GM12878 (cell line): ENCODE measurements at places on chromosomes 6 and 20.

GRCh38 chr6:13474360-13474759 is 13.0 kb downstream of the GFOD1 start:
- DNase-seq: no peak

DNA sequence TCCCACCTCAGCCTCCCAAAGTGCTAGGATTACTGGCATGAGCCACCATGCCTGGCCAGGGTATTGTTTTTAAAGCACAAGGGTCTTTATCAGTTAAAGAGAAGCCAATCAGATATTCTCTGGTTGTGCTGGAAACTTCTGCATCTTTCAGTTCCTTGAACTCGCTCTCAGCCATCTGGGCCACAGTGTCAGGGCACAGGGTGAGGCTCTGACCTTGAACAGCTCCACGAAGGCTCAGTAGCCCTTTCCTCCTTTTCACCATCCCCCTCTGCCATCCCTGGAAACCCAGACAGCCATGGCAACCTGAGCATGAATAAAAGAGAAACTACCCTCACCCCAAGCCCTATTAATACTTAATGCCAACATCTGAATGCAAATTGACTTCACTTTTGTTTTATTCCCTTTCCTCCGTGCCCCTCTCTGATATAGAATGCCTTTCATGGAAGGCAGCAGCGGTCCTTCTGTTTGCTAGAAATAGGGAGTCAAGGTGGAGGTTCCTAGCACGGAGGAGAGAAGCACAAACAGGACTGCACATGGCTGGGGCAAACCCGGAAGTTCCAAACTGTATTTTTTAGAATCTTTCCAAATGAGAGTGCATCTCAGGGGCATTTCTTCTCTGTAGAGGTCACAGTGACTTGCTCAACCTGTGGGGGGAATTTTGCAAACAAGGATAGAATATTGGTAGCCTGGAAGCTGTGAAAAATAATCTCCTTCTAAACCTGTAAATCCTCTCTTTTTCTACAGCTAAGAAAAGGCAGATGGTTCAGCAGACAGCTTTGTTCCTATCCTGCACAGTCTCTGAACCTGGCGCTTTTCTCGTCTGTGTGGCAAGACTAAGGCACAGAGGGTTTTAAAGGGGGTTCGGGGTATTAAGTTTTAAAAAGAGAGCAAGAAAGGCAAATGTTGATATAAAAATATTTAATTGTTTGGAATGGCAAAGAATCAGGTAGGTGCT is 176.4 kb upstream of the RREB1 start:
- peak; percentile 15 for DNase-seq

GRCh38 chr20:50438986-50439407 is 71.2 kb upstream of the PTPN1 start:
- DNase-seq: no peak

DNA sequence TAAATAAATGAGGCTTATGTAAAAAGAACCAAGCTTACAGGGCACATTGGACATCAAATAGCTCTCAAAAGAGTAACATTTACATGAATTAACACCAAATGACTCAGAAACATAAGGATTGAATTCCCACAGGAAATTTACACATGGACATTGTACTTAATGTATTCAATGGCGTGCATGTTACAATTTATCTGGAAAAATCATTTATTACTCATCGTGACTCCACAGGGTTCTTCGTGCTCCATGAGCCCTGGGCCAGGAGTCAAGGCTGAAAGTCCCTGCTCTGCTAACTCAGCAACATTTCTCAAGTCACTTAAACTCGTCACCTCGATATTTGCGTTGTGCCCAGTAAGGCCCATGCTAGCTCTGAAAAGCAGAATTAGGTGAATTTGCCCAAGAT is 158.5 kb downstream of the PHACTR1 start:
- no peak for DNase-seq

DNA sequence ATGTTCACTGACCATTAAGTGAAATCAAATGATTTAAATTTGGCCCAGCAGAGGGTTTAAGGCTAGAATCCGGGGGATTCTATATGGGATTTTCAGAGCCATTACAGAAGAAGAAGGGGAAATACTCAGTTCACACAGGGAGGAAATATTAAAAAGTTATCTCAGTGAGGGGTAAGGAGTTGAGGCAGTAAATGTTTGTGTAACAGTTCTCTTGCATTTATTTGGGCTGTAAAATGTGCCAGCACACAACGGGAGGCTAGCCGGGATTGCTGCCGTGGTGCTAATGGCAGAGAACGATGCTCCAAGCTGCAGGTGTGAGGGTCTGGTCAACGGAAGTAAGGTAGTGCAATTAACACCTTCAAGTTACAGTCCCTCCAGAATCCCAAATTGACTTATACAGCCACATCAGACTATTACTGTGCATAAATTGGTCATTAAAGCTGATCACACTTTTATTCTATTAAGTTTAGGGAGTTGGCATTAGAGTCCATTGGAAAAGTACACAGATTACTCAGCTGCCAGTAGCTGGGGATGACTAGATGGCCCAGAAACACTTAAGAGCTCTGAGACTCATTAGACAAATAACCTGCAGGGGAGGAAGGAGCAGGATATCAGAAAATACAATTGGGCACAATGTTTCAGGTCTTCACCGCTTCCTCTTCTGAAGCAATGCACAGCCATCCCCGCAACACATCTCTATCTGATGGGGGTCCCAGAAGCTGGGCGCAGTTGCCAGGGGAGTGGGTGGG is 31.3 kb downstream of the PPP1R3G start:
- DNase-seq: no peak

GRCh38 chr20:4303136-4303535 is 287.8 kb upstream of the RNF24 start:
- DNase-seq: no peak

- no peak for DNase-seq
Measured at GRCh38 chr20:44576297-44576696, 6.1 kb upstream of the PKIG start.

DNA sequence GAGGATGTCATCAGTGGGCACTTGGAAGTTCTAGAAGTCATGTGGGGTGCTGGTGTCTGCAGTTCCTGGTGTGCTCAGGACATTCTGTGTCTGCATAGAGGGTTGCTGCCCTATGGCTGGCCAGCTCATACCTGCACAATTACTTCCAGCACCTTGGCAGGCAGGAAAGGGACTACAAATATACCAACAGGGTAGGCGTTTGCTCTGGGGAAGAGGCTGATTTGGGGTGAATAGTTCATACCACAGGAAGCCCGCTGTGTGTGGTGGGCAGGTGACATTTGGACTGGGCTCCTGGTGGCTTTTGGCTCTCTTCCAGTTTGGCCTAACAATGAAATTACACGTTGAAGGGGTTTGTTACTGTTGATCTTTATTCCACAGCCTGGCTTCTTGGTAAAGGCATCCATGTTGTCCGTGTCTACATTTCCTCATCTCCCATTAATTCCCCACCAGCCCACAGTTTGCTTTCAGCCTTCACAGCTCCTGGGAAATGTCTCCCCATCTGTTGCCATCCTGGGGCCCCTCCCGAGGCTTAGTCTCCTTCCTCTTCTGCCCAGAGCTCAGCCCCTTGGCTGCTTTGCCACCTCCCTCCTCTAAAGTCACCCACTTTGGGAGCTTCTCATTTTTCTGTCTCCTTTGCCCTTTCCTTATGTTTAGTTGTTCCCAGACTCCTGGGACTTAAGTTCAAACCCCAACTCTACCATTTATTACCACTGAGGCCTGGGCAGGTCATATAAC is 88.1 kb downstream of the RSPH3 start:
- DNase-seq: peak; percentile 30

DNA sequence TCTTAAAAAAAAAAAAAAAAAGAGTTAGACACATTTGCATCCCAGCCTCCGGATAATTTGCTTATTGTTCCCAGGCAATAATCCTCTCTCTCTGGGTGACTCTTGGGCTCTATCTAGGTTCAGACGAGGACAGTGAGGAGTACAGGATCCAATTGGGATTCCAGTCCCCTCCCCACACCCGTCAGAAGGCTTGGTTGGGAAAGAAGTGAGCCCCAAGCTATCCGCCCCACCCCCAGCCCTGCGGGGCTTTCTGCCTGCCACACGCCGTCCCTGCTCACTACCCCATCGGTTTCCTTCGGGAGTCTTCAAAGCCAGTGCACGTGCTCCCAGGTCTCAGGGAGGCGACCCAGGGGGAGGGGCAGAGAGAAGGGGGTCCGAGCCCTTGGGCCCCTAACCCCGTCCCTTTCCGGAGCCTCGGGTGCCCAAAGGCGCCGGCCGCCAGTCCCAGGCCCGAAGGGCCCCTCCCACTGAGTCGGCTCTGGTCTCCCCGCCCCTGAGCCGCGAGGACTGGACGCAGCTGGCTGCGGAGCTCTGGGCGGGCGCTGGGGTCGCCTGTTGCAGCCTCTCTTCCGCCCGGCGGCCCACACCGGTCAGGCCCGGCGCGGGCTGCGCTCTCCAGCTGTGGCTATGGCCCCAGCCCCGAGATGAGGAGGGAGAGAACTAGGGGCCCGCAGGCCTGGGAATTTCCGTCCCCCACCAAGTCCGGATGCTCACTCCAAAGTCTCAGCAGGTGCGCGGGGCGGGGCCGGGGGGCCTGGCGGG is 2.5 kb downstream of the MYMX start:
- DNase-seq: no peak

DNA sequence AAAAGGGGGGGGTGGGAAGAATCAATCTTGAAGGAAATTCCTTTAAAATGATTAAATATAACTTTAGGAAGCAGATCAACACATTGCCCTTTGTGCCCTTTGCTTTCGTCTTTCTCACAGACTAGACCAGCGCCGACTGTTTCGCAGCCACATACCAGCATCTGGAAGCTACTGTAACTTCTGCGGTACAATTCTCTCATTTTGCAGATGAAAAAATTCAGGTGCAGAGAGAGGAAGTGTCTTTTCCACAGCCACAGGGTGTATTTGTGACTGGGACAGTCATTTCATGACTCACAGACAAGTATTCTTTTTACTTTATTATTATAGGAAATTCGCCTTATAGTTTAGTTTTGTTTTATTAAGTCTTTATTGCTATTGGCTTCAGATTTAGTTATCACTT is 84.2 kb downstream of the UST start:
- no peak for DNase-seq

DNA sequence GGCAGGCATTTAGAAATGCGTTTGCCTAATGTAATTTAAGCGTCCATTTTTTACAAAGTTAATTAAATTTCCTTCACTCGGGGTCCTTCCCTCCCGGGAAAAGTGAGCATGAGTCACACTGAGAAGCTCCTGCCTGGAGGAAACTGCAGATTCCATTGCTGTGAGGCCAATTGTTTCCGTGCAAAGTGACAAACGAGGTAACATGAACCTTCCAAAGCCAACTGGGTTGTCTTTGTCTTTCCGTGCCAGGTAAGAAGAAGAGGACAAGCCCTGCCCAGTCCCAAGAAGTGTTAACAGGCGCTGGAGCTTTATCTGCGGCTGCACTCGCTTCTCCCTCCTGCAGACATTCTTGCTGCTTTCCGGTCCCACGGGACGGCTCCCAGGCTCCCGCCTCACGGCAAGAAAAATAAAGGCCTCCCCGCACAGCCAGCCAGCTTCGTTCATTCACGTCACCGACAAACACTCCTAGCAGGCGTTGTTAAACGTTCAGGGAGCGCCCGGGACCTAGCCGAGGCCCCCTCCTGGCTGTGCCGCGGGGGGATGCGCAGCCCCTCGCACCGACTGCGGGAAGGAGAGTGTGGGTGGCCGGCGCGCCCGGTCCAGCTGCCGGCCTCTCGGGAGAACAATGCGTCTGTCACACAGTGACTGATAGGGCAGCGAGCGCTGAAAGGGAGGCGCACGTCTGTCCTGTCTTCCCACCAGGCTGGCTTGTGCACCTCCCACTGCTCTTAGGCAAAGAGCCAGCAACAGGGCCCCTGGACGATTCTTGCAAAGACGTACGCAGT is 61.5 kb upstream of the HDDC2 start:
- DNase-seq: no peak

- no peak for DNase-seq
Measured at GRCh38 chr20:7579888-7580287, 360.4 kb downstream of the HAO1 start.

- DNase-seq: no peak
Measured at GRCh38 chr20:22410556-22411130, 173.7 kb downstream of the FOXA2 start.

GRCh38 chr6:117395164-117395563 is 30.6 kb downstream of the ROS1 start:
- no peak for DNase-seq

- DNase-seq: no peak
Measured at GRCh38 chr6:45965792-45966191, 49.9 kb downstream of the CLIC5 start.

- no peak for DNase-seq
Measured at GRCh38 chr6:107638493-107638892, 148.6 kb downstream of the SOBP start.

DNA sequence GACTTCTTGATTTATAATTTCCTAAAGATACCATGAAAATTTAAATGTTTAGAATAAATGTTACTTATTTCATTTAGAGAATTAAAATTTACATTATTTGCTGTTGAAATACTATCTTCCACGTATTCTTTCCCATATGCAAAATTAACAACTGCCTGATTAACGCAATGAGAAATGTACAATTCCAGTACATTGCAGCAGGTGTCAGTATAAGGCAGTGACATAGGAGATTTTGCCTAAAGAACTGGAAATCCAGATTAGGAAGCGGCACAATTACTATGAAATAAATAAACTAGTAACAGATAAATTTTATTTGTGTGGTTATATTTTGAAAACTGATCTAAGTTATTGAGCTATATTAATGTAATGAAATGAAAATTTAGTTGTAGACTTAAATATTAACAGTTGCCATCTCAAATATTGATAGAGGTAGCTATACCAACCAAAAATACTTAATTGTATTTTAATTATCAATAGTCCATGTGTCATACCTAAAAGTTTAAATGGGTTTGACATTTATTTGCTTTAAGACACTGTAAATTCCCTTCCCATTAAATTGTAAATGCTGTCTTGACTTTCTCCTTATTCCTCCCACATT is 300.2 kb downstream of the UTRN start:
- no peak for DNase-seq

GRCh38 chr6:35058865-35059522 is 82.1 kb downstream of the TCP11 start:
- no peak for DNase-seq

DNA sequence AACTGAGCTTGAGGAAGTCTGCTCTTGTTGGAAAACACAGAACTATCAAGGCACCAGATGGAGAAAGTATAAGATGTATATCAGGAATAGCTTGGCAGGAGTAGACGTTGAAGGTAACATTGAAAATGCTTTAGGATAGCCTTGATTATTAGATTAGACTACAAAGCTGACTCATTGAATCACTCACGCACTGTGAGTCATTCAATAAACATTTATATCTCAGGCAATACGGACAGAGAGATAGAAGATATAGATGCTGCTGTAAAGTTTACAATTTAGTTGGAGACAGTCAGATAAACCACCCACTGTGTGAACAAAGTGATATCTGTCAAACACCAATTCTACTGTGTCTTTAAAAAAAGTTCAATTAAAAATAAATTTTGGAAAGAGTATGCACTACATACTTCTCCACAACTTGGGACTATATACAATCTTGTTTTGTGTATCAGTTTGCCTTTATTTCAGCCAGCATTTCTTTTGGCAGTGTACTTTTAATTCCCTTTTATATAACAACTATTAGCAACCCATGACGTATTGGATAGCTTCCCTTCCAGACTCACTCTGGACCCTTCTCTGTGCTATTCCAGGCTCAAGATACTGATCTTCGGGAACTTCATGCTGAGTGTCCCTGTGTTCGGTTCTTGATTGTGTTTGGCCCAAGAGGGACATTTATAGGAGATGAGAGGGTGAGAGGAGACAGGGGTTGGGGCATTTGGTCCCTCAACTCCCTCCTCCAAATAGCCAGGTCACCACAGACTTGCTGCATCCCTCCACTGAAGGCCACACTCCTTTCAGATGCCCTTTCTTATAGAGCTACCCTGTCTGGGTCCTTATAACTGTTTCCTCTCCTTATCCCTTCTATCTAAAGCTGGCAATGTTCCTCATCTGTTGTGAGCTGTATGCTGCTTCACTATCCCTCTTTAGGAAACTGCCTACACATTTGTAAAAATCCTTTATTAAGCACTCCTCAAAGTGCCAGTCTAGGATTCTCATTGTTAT is 176.6 kb upstream of the PTPRK start:
- no peak for DNase-seq
